Activated CD4-positive, alpha-beta memory T cell treated with anti-CD3 and anti-CD28 coated beads, Interleukin-2, amount 10 ng/mL, durations not matched to agents 7 days and 5 days (primary cell): ENCODE measurements at places on chromosomes 4 and X. TPM values are rescaled to one million over a fixed set of nuclear protein-coding genes. Genes with fewer than 3 reads are reported as not detected.

HTR2C gene
- total RNA-seq: not detected

CXorf49 gene
- not detected for total RNA-seq

DNA sequence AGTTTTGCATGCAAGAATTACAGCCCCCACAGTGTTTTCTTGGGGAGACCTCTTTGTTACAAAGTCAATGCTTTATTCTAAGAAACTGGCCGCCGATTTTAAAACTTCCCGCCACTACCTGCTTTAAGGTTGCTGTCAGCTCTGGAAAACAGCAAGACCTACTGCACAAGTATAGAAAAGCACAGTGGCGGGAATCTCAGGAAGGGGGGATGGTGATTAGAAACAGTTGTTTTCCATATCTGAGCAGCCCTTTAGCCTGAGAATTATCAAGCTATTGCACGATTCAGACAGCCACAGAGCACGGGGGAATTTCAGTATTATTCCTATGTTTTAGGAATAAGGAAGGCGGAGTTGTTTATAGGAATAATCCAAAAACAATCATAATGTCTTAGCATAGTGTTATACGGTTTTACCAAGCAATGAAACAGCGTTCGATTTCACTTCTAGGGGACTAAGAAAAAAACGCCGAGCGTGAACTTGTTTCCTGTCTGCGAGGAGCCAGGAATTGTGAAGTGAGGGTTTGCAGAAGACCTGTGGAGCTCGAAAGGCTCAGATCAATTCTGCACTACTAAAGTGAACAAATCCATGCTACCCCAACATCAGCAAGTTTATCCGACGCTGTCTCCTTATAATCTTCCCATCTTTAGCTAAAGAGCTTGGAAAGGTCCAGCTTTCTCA, 81.3 kb downstream of the HMGN5 start:
- DNase-seq: no peak

DNA sequence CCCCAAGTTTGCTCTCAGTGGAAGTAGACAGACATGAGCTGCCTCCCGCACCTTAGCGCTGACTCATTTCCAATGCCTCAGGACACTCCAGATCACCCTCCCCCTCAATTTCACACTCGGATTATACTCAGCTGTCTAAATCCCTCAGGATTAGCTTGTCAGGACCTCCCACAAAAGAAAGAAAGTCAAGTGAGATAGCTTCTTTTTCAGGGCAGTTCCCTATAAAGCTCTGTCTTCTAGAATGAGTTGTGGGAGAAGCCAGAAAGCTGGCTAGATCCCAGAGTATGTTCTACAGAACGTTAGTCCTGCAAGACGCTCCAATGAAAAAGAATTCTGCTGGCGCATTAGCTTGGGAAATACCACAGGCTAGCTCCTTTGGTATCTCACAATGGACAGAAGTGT, 51.2 kb upstream of the MTNR1A start:
- DNase-seq: no peak

DNA sequence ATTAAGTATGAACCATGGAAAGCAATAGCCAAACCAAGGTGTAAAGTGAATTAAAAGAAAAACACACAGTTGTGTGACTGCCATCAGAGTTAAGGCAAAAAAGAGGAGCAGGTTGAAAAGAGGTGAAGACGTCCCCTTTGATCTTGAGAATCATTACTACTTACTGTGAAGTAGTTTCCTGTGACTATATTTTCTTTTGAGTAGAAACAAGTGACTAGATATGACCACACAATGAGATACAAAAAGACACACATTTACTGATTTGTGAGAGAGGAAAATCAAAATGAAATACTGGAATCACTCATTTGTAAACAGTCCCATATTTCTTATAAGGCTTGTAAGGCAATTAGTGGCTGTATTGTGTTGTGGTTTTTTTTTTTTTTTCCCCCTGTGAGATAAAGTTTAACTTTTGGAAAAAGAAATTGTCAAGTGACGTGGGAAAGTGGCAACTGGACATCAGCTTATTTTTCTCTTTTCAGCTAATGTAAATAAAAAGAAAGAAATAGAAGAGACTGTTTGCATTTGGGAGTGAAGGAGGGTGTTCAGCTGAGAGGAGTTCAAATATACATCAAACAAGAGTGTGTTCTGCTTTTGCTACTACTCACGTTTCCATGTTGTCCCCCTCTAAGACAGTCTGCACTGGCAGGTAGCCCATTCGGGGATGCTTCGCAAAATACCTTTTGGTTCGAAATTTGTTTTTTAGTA, 106.4 kb upstream of the FTHL17 start:
- DNase-seq: no peak

- no peak for DNase-seq
Observed at GRCh38 chr4:47824840-47825239, 13.0 kb downstream of the CORIN start.

- DNase-seq: no peak
Observed at GRCh38 chr4:74096265-74096980, 2.6 kb downstream of the CXCL2 start.
